ENCODE measurements at places on chromosomes 2 and 18. TPM values are rescaled to one million over a fixed set of nuclear protein-coding genes. Genes with fewer than 3 reads are reported as not detected.

DNA sequence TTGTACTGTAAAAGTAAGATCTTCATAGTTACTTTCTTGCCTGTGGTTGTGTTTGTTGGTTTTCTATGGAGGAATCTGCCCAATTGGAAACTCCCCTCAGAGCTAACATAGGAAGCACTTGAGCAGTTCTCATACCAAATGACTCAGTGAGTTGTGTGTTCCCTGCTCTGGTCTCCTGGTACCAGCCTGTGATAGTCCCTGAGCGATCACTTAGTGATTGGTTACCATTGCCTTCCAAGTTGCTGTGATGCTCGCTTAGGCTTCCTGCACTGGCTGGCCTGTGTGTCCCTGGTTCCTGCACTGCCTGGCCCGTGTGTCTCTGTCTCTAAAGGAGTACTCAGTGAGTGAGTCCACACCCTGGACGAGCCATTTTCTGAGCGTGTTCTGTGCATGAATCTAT, 133.0 kb downstream of the MAP4K4 start:
- no peak for DNase-seq

The GLS gene
- 124 TPM for polyA plus RNA-seq

- DNase-seq, result no peak
Measured at GRCh38 chr2:74077636-74078035, 70.1 kb downstream of the BOLA3 start.

DNA sequence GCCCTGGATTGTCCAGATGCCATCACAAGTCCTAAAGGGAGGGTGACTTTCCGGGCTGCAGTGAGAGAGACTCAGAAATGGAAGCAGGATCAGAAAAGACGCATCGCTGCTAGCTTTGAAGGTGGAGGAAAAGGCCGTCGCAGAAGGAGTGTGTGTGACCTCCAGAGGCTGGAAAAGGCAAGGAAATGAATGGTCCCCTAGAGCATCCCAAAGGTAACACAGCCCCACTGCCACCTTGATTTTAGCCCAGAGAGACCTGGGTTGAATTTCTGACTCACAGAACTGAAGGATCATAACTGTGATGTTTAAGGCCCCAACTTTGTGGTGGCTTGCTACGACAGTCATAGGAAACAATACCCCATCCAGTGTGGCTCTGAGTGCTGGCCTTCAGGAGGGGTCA, 8.6 kb upstream of the NCK2 start:
- DNase-seq, result no peak

DNA sequence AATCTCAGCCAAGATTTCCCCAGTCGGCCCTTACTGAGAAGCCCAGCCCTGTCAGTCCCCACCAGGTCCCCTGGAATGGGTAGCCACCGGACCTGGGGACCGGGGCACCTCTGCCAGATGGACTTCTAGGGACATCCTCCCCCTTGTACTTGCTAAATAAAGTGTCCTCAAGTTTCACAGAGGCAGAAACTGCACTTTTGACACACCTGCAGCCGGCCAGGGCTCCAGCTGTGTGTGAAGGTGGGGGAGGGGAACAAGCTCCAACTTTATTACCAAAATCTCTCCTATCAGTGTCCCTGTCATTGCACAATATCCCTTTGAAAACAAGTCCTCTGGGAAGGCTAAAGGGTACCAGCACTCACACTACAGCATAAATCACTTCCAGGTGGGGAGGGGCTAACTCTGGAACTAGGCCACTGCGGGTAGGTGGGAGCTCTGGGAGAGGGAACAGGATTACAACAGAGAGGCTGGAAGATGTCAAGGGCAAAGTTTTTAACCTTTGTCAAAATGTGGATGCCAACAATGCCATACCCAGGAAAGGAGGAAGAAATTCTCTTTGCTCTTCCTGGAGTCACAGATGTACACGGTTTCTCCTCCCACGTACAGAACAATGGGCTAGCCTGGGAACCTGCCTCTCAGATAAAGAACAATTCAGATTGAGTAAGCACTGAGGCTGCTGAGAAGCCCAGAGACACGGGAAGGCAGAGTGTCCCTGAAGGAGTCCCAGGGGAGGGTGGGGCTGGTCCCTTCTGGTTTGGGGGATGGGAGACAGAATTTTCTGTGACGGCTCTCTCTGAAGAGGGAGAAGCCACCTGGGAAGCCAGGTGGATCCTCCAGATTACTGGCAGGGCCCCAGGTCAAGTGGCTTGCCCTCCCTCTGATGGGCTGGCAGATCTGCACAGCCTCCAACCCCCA, 11.0 kb downstream of the SDC1 start:
- DNase-seq, result no peak

The RAPGEF4 gene
- 16.2 TPM for polyA plus RNA-seq

DNA sequence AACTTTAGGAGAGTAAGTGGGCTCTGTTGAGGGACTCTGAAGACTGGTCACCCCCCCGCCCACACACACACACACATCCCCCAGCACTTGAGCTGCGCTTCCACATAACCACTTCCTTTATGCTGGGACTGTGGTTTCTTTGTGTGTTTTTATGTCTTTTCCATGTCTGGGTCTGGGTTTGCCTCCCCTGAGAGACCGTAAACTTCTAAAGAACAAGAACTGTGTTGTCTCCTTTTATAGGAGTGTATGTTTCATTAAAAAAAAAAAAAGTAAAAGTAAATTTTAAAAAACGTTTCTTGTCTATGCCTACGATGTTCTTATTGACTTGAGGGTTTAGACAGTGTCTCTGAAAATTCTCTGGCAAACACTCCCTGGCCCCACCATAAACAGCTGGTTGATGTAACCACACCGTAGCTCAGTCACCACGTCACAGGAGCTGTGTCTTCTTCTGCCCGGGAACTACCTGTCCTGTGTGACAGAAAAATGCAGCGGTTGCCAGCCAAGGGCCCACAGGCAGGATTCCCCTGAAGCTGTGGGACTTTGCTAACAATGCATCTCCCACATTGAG, 68.0 kb downstream of the KLHL29 start:
- DNase-seq, result no peak
